Glutamatergic neuron (in vitro differentiated cells): ENCODE measurements at places on chromosomes 2 and 18.

- DNase-seq = no peak
Measured at GRCh38 chr18:23369266-23369665, 83.8 kb upstream of the RIOK3 start.

DNA sequence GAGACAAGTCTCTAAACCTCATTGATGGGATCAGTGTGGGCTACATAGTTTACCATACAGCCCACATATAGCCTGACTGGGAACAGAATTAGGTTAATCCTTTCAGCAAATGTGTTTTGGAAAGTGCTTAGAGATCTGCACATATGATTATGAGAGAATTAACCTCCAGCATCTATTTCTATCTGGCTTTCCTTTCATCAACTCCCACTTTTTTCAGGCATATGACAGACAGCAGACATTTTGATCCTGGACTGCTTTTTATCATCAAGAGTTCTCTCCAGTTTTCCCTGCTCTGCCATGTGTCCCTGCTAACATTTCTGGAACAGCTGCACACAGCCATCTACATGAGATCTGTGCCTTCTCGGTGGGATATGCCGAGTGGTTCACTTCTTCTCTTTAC is 139.5 kb upstream of the LRP1B start:
- no peak for DNase-seq

DNA sequence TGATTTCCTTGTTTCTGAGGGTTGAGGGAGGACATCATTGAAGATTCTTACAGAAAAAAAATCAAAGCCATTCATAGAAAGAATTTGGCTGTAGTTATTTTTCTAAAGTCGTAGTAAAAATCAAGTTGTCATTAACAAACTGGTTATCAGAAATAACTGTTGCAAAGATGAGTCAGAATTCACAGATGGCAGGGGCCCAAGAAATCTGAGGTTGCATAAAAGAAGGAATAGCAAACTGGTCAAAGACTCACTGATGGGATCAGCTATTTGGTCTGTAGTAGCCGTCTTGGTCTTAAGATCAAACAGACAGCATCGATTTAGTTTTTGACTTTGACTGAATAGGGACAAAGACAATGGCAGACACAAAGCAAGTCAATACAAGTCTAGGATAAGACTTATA is 334.3 kb downstream of the FIGN start:
- no peak for DNase-seq

DNA sequence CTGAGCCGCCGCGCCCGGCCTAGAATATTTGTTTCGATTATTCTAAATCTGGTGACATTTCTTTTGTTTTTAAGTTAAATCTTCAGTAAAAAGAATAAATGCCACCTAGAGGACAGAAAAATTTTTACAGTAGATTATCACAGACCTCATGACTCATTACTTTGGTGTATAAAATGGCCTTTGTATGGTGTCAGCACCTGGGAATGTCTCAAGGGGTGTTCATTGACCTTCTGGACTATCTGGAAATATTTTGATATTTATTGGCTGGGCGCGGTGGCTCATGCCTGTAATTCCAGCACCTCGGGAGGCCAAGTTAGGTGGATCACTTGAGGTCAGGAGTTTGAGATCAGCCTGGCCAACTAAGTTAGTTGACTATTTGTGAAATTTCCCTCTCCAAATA is 30.3 kb upstream of the SLC30A6 start:
- no peak for DNase-seq

DNA sequence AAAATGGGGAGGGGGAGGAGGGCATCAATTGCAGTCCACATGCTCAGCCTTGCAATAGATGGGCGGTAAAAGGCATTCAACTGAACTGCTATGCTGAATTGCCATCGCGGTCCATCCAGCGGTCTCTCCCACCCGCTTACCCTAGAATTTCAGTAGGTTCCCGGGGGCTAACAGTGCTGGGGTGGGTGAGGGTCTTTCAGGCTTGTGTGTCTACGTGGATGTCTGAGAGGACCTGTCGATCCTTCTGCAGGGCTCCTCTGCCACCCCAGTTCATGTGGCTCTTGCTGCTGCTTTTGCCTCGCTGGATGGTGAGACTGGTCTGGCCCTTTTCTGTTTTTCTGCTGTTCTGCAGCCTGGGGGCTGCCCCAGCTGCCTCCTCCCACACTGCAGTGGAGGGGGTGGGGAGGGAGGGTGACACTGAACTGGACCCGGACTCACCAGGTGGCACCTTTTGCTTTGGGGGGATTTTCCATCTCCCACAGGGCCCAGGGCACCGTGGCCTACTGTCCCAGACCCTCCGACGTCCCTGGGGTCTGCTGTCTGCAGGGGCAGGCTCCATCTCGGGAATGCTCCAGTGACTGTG is 14.1 kb downstream of the ACKR3 start:
- no peak for DNase-seq

DNA sequence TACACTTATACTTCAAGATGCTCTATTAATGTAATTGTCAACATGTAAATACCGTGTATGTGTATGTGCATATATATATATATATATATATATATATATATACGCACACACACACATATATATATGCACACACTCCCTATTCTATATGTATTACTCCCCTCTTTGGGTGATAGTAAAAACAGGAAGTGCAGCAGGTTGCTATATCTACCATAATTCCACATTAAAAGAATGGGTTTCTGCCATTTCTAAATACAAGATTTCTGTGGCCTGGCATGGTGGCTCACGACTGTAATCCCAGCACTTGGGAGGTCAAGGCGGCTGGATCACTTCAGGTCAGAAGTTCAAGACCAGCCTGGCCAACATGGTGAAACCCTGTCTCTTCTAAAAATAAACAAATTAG is 77.0 kb downstream of the OTX1 start:
- no peak for DNase-seq

DNA sequence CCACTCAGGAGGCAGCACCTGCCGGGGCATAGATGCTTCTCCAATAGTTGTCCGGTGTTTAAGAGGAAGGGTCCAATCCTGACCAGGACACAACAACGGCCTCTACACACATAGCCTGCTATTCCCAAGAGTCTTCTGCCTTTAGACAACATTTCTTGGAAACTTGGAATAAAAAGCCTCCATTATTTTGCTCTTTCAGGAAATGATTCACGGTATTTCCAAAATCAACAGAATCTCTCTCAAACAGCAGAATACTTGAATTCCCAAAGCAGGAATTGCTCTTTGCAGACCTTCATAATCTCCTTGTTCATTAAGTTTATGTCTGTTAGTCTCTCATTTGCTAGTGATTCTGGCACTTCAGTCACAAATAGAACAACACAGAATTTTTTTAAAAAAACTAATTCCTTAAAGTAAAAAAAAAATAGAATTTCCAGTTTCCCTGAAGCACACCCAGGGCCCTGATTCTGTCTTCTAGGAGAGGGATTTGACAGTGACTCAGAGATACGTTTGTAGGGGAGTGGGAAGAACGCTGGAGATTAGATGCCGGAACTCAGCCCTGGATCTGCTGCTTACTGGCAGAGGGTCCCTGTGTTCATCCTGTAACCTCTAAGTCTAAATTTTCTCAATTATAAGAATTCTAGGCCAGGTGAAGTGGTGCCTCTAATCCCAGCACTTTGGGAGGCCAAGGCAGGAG is 74.7 kb downstream of the NAB1 start:
- DNase-seq = no peak

DNA sequence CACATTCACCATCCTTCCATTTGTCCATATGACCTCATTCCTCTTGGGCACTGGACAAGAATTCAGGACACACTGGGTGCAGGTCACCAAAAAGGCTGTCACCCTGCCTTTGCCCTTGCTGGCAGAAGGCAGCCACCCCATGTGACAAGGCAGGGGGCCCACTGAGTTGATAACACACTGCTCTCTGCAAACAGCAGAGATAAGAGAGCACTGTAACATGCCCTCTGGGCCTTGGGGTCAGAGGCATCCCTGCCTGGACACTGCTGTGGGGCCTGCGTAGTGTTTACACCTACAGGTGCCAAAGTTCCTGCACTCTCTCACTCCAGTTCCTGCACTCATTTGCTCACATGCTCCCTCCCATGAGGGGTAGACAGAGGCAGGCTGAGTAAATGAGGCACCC is 344.7 kb upstream of the TCF4 start:
- DNase-seq = no peak

DNA sequence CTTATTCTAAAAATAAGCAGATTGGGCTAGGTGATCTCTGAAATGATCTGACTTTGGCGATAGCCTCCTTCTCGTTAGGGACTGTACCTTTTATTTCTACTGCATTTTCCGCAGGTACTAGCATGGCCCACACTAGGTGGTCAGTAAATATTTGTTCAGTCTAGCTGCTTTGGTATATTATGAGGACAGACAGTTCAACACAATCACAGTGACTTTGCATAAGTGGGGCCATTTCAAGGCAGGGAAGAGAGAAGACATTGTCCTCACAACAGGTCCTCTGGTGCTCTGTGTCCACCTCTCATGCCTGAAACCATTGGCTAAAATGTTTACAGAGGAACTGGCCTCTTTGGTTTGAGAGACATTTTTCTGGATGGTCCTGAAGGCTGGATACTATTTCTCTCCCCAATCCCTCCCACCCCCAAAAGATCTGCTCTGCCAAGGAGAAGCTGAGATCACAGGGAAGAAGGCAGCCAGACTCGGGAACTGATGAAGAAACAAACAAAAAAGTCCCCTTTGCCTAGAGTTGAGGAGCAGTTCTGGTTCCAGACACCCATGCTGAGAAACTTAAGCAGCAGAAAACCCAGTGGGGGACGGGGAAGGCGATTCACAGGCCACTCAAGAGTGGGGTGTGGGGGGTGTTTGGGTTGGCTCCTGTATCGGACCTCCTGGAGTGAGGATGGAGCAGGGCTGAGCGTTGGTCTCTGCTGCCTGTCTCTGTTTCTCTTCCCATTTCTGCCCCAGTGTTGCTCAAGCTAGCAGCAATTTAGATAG is 2.9 kb upstream of the TNP1 start:
- DNase-seq = no peak

DNA sequence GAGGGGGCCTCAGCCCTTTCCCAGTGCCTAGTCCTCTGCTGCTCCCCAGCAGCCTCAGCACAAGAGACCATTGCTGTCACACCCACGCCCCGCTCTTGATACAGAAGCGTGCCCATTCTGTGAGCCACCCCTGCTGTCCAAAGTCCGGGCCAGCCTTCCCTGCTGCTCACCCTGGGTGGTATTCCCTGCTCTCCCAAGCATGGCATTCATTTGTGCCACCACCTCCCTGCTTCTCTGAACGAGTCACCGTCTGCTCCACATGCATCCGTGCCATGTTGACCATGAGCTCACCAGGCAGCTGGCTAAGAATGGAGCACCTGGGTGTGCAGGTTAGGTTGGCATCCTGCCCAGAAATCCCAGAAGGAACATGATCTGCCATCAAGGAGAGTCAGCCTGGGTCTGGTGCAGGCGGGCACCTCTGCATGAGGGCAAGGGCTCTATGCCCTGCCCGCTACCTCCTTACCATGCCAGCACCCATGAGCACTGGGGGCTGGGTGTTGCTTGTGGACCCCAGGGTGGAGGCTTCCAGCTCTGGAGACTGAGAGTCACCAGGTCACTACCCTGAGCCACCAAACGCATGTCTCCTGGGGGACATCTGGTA is 63.0 kb downstream of the TWIST2 start:
- DNase-seq = no peak

DNA sequence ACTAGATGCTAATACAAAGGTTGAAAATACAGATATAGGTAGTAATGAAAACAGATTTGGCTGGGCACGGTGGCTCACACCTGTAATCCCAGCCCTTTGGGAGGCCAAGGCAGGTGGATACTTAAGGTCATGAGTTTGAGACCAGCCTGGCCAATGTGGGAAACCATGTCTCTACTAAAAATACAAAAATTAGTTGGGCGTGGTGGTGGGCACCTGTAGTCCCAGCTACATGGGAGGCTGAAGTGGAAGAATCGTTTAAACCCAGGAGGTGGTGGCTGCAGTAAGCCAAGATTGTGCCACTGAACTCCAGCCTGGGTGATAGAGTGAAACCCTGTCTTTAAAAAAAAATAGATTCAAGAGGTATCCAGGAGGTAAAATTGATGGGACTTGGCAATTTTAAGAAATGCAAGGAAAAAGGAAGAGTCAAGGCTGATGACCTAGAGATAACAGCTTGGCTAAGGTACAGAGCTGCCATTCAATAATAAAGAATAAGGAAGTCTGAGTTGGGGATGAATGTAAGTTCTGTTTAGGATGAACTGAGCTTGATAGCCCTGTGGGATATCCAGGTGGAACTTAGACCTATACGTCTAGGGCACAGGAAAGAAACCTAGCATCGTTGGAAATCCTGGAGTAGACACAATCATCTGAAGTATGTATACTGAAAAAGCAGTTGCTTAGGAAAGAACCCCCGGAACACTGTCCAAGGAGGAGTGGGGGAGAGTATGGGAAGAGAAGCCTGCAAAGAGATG is 9.1 kb downstream of the MAT2A start:
- no peak for DNase-seq

- peak; percentile 32 for DNase-seq
Measured at GRCh38 chr2:45342-46130, 769 bp downstream of the FAM110C start.

GRCh38 chr18:56869189-56869777 is 218.1 kb downstream of the WDR7 start:
- no peak for DNase-seq

DNA sequence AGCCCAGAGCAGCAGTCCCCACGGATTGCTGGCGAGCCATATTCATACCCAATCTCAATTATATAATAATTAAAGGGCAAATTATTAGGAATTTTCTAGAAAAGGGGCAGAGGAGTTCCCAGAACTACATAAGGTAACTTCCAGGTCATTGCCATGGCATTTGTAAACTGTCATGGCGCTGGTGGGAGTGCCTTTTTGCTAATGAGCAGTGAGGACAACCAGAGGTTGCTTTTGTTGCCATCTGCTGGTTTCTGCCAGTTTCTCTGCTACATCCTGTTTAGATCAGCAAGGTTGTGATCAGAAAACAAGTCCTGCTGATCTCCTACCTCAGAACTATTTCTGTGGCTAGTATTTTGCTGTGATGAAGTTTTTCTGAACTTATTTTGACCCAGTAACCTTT is 159.8 kb upstream of the PIEZO2 start:
- DNase-seq = no peak

DNA sequence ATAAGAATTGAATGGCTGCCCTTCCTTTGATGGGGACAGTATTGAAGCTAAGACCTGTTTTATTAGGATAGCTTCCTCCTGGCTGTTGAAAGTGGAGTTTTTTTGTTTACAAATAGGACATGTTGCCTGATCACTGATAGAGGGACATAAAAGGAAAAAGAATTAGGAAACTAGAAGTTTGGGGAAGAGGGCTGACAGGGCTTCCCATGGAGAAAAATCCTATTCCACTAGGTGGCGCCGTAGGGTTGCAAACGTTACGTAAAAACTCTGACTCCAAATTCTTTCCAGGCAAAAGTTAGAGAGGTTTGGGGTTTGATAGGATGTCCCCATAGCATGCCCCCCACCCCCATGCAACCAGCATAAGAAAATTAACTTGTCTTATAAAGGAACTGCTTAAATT is 11.1 kb upstream of the RBFA start:
- DNase-seq = no peak

- DNase-seq = no peak
Measured at GRCh38 chr2:52916981-52917380, 850.6 kb upstream of the CHAC2 start.
